ENCODE measurements at places on chromosomes 4 and X.

DNA sequence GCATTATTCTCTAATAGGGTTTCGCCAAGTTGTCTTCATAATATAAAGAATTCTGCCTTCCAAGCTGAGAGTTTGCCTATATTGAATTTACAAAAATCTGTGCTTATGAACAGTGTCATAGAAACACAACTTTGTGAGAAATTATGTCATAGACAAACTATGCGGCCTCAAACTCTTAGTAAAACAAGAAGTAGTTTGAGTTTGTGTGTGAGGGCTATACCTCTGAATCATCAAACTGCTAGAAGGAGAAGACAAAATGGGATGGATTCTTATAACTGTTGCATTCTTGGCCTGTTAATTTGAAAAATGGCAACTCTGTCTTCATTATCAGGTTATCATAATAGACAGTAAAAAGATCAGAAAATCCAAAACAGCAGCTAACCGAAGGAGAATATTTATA lies 46.1 kb upstream of the NAP1L5 start:
- no peak for DNase-seq

- no peak for DNase-seq
Observed at GRCh38 chr4:112564706-112565270, 48.8 kb upstream of the NEUROG2 start.

DNA sequence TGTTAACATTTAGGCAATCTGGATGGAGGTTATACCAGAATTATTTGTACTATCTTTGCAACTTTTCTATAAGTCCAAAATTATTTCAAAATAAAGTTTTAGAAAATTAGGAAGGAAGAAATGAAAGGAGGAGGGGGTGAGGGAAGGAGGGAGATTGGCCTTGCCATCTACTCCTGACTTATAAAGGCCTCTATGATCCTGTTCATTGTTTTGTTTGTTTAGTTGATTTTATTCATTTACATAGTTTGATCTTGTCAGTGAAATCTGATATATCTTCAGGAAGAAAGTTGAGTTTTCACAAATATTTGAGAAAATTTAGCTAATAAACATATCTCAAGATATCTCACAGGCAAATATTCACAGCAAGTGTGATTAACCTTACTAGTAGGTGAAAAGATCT lies 189.3 kb upstream of the NOCT start:
- DNase-seq = no peak

DNA sequence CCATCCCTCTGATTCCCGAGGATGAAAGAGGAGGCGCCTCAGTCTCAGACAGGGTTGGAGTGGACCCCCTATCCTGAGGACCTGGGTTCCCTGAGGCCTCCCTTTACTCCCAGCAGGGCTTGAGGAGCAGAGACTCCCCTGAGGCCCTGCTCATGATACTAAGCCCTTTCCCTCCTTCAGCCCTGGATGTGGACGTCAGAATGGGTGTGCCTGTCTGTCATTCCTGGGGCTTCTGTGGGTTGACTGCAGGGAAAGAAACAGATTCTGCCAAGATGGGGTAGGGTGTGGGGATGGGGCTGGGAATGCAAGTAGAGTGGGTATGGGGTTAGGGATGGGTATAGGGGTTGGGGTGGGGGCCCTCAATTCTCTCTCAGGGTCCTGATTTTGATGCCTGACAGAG lies 21.1 kb downstream of the MAGEA10 start:
- DNase-seq = no peak

- no peak for DNase-seq
Observed at GRCh38 chr4:140000232-140000631, 153.8 kb downstream of the MAML3 start.

GRCh38 chr4:54228056-54228527 lies 1.0 kb upstream of the PDGFRA start:
- DNase-seq = no peak

DNA sequence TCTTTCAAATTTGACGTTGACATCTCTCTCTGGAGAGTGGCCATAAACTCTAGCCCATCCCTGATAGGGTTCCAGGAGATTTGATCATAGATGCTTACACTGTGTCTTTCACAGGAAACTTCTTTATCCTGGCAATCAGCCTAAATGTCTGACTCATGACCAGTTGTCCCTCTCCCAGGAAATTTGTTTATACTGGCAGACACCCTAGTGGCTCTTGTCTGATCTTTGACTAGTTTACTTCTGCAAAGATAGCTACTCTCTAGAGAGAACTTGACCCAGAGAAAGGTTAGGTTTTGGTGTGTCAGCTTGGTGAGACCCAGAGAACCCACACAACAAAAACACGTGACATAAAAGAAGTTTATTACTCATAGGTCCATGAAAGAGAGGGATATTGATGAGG lies 509.8 kb downstream of the CENPC start:
- DNase-seq = no peak

GRCh38 chr4:127957105-127957504 lies 7.9 kb downstream of the MFSD8 start:
- no peak for DNase-seq

DNA sequence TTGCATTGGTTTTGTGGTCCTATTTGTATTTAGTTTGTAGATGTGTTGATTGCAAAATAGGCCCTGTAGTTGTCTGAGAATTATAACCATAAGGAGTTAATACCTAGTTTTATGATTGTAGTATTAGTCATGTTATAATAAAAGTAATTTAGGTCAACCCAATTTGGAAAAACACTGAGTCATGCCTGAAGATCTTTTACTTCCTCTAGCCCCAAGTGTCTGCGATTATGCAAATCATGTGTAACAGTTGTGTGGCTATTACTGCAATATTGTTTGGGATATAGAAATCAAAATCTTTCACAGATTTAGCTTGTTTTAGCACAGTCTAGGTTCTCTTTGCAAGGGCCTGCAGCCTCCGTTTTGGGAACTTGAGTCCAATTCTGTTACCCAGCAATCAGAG lies 12.6 kb downstream of the SRD5A3 start:
- no peak for DNase-seq

- no peak for DNase-seq
Observed at GRCh38 chrX:137999071-137999470, 433.1 kb downstream of the ZIC3 start.

DNA sequence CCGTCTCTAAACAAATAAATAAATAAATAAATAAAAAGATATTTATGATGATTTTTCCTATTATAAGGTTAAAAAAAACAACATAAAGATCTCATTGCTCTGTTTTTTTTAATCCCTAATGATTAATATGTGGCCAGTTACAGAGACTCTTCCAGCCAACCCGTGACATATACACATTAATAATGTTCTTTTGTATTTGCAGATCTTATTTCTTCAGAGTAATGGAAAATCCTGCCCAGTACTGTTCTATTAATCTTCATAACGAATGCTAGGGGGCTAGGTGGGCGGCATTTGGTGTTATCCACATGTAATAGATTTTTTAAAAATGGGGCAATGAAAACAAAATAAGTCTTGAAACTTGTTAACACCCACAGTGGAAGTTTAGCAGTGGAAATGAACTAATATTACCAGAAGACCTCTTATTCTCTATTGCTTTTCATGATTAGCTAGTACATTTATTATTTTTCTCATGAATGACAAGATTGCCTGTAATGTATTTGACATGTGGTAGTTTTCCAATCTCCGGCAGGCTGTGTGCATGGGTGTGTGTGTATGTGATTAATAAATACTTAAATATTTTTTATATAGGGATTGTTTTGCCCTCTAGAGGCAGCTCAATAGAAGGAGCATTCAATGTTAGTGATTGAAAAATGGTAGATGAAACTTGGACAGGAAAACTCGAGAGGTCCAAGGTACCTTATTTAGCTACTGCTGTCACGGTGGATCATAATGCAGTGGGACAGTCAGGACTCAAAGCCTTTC lies 457.4 kb downstream of the IL1RAPL1 start:
- no peak for DNase-seq

All from stimulated activated CD8-positive, alpha-beta memory T cell treated with anti-CD3 and anti-CD28 coated beads, Interleukin-15, amount 100 ng/mL, for 1 hour (primary cell).